ENCODE measurements at places on chromosomes 16 and 17.

- no peaks in the 10 kb centered on the region for H3K36me3 ChIP-seq
- H3K4me3 ChIP-seq: no peak overlapping the region
- H3K4me1 ChIP-seq: no peaks in the 10 kb centered on the region
- H3K27ac ChIP-seq: no peak overlapping the region
- H3K27me3 ChIP-seq: no peaks in the 10 kb centered on the region
- no peak for DNase-seq
Measured at GRCh38 chr17:71251276-71251675, 869.5 kb upstream of the SOX9 start.

DNA sequence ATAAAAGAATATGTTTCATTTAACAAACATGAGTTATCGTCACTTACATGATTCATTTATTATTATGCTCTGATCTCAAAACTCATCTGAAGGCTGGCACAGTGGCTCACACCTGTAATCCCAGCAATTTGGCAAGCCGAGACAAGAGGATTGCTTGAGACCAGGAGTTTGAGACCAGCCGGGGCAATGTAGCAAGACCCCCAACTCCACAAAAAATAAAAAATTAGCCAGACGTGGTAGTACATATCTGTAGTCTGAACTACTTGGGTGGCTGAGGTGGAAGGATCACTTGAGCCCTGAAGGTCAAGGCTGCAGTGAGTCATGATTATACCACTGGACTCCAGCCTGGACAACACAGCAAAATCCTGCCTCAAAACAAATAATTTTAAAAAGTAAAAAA, 16.0 kb downstream of the APPBP2 start:
- H3K27ac ChIP-seq: no peak overlapping the region
- no peak overlapping the region for H3K4me3 ChIP-seq
- no peak for DNase-seq
- no peaks in the 10 kb centered on the region for H3K27me3 ChIP-seq
- H3K4me1 ChIP-seq: peaks cover 5% of the 10 kb centered on the region

DNA sequence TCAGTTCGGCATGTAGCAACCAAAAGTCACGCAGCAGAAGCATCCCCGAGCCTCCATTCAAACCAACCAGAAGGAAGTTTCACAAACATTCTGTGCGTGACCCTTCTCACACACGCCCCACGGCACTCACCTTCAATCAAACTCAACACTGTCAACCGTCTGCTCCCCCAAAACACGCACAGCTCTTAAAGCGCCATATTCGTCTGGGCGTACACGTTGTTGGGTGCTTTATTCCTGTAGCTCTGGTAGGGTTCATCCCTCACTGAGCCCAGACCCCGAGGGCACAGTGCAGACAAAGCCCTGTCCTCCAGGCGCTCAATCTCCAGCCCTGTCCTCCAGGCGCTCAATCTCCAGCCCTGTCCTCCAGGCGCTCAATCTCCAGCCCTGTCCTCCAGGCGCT, 2.2 kb downstream of the RAB40B start:
- H3K27ac ChIP-seq: no peak overlapping the region
- H3K36me3 ChIP-seq: peaks cover 10% of the 10 kb centered on the region
- no peak overlapping the region for H3K4me3 ChIP-seq
- peaks cover 9% of the 10 kb centered on the region for H3K4me1 ChIP-seq

GRCh38 chr16:6363396-6363795, 969.2 kb upstream of the RBFOX1 start:
- no peaks in the 10 kb centered on the region for H3K36me3 ChIP-seq
- H3K27ac ChIP-seq: no peak overlapping the region
- H3K4me1 ChIP-seq: no peaks in the 10 kb centered on the region
- no peak for DNase-seq
- H3K27me3 ChIP-seq: no peaks in the 10 kb centered on the region

DNA sequence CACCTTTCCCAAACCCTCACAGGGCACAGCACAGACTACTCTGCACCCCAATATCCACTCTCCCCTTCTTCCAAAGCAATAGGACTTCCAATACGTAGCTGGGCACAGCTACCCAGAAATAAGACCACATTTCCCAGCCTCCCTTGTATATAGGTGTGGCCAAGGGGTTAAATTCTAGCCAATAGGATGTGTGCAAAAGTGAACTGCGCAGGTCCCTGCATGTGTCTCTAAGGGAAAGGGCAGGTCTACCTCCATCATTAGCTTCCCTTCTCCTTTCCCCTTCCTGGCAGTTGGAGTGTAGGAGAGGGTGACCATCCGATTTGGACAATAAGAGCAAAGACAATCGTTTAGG, 25.5 kb upstream of the SNN start:
- H3K4me1 ChIP-seq: peaks cover 2% of the 10 kb centered on the region
- no peak overlapping the region for H3K4me3 ChIP-seq
- no peak overlapping the region for H3K27ac ChIP-seq
- H3K36me3 ChIP-seq: no peaks in the 10 kb centered on the region
- H3K27me3 ChIP-seq: peaks cover 4% of the 10 kb centered on the region

GRCh38 chr16:89764711-89765201, 43.4 kb downstream of the ZNF276 start:
- peak overlapping the region; percentile 85 for H3K4me3 ChIP-seq
- peak overlapping the region; percentile 94 for H3K27ac ChIP-seq
- peaks cover 66% of the 10 kb centered on the region for H3K36me3 ChIP-seq
- H3K4me1 ChIP-seq: peaks cover 59% of the 10 kb centered on the region
- peak; percentile 90 for DNase-seq

DNA sequence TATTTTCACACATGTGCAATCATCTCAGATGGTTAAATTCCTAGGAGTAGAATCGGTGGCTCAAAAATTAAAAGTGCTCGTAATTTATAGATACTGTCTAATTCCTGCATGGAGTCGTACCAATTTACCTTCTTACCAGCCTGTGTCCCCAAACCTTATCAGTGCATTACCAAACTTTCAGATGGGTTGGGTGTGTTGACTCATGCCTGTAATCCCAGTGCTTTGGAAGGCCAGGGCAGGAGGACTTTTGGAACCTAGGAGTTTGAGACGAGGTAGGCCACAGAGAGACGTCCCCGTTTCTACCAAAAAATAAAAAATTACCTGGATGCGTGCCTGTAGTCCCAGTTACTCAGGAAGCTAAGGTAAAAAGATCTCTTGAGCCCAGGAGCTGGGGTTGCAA, 34.5 kb upstream of the GPRC5B start:
- no peaks in the 10 kb centered on the region for H3K36me3 ChIP-seq
- no peaks in the 10 kb centered on the region for H3K4me1 ChIP-seq
- no peak overlapping the region for H3K4me3 ChIP-seq
- DNase-seq: no peak

GRCh38 chr16:28163699-28164098, 48.1 kb downstream of the XPO6 start:
- peak overlapping the region; percentile 60 for H3K27ac ChIP-seq
- no peak for DNase-seq
- H3K4me3 ChIP-seq: no peak overlapping the region
- peaks cover 70% of the 10 kb centered on the region for H3K4me1 ChIP-seq

- peaks cover 20% of the 10 kb centered on the region for H3K36me3 ChIP-seq
- peak overlapping the region; percentile 56 for H3K27ac ChIP-seq
- DNase-seq: no peak
- peaks cover 5% of the 10 kb centered on the region for H3K4me1 ChIP-seq
- no peaks in the 10 kb centered on the region for H3K27me3 ChIP-seq
Measured at GRCh38 chr16:67865318-67865717, 7.5 kb upstream of the EDC4 start.

- peaks cover 15% of the 10 kb centered on the region for H3K36me3 ChIP-seq
- peak; percentile 92 for DNase-seq
- H3K27me3 ChIP-seq: peaks cover 28% of the 10 kb centered on the region
- H3K4me3 ChIP-seq: no peak overlapping the region
- H3K4me1 ChIP-seq: peaks cover 72% of the 10 kb centered on the region
Measured at GRCh38 chr16:79628501-79628975, 28.0 kb upstream of the MAF start.

GRCh38 chr17:38571833-38572668, 33.7 kb downstream of the SRCIN1 start:
- peaks cover 2% of the 10 kb centered on the region for H3K4me1 ChIP-seq
- no peaks in the 10 kb centered on the region for H3K36me3 ChIP-seq
- peaks cover 88% of the 10 kb centered on the region for H3K27me3 ChIP-seq
- H3K4me3 ChIP-seq: no peak overlapping the region
- no peak for DNase-seq

GRCh38 chr17:78095035-78095434, 33.5 kb downstream of the TMC6 start:
- H3K4me1 ChIP-seq: no peaks in the 10 kb centered on the region
- no peaks in the 10 kb centered on the region for H3K27me3 ChIP-seq
- no peak overlapping the region for H3K27ac ChIP-seq
- H3K4me3 ChIP-seq: no peak overlapping the region

DNA sequence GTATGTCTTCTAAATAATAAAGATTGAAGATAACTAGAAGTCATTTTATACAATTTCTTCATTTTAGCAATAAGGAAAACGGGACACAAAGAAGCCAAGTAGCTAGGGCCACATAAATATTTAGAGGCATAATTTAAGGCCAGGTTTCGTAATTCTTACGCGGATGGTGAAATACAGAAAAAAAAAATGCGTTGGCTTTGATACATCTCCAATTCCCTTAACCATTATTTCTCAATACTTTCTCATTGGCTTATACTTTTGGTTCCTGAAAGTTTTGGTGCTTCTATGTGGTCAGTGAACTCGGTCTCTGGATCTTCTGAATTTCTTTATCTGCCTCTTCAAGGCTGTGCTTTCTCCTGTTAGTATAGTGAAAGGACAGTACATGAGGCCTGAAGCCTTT, 888.1 kb downstream of the KCNJ2 start:
- no peak overlapping the region for H3K27ac ChIP-seq
- H3K36me3 ChIP-seq: no peaks in the 10 kb centered on the region
- H3K27me3 ChIP-seq: no peaks in the 10 kb centered on the region
- H3K4me3 ChIP-seq: no peak overlapping the region
- no peaks in the 10 kb centered on the region for H3K4me1 ChIP-seq

GRCh38 chr17:32259586-32259985, 6.0 kb upstream of the RHBDL3 start:
- H3K4me3 ChIP-seq: no peak overlapping the region
- H3K27me3 ChIP-seq: peaks cover 57% of the 10 kb centered on the region
- H3K27ac ChIP-seq: no peak overlapping the region
- no peaks in the 10 kb centered on the region for H3K4me1 ChIP-seq
- DNase-seq: no peak

- DNase-seq: no peak
- H3K4me3 ChIP-seq: no peak overlapping the region
- peaks cover 7% of the 10 kb centered on the region for H3K36me3 ChIP-seq
- peaks cover 29% of the 10 kb centered on the region for H3K4me1 ChIP-seq
Measured at GRCh38 chr16:3861808-3862451, 18.6 kb downstream of the CREBBP start.

- H3K4me3 ChIP-seq: no peak overlapping the region
- no peaks in the 10 kb centered on the region for H3K4me1 ChIP-seq
- H3K27ac ChIP-seq: no peak overlapping the region
- DNase-seq: no peak
- no peaks in the 10 kb centered on the region for H3K36me3 ChIP-seq
Measured at GRCh38 chr16:51535591-51535990, 384.5 kb upstream of the SALL1 start.

GRCh38 chr17:41631025-41631897, 6.9 kb upstream of the KRT17 start:
- H3K36me3 ChIP-seq: no peaks in the 10 kb centered on the region
- no peak overlapping the region for H3K27ac ChIP-seq
- H3K4me3 ChIP-seq: no peak overlapping the region
- H3K4me1 ChIP-seq: no peaks in the 10 kb centered on the region

GRCh38 chr17:56319531-56319930, 166.3 kb downstream of the ANKFN1 start:
- H3K4me1 ChIP-seq: peaks cover 1% of the 10 kb centered on the region
- no peak overlapping the region for H3K4me3 ChIP-seq
- H3K36me3 ChIP-seq: no peaks in the 10 kb centered on the region
- no peak overlapping the region for H3K27ac ChIP-seq
- H3K27me3 ChIP-seq: peaks cover 10% of the 10 kb centered on the region
- no peak for DNase-seq

DNA sequence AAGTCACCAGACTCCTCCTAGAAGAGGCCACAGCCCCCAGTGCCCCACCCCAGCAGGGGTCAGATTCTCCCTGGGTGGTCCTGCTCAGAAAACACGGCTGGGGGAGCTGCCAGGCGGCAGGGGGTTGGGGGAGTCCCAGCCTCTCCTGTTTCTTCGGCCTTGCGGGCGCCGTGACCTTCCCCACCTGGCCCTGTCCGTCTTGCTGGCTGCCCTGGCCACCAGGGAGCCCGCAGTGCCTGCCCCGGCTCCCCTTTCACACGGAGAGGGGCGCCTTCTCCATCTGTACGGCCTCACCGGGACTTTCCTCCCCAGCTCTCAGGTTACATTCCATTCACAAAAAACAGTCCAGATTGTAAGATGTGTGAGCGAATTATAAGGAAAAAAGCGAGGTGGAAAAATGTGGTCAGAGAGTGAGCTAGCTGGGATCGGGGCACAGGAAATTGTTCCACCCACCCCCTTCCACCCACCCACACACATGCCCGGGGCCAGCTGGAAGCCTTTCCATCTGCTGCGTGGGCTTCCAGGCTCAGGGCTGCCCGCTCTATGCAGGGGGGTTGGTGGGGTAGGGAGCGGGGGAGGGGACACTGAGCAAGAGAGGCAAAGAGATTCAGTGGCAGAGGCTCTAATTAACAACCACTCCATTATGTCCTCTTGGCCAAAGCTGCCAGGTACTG, 14.6 kb upstream of the CIBAR2 start:
- H3K4me1 ChIP-seq: no peaks in the 10 kb centered on the region
- DNase-seq: no peak
- no peaks in the 10 kb centered on the region for H3K27me3 ChIP-seq
- no peak overlapping the region for H3K4me3 ChIP-seq
- H3K36me3 ChIP-seq: no peaks in the 10 kb centered on the region

DNA sequence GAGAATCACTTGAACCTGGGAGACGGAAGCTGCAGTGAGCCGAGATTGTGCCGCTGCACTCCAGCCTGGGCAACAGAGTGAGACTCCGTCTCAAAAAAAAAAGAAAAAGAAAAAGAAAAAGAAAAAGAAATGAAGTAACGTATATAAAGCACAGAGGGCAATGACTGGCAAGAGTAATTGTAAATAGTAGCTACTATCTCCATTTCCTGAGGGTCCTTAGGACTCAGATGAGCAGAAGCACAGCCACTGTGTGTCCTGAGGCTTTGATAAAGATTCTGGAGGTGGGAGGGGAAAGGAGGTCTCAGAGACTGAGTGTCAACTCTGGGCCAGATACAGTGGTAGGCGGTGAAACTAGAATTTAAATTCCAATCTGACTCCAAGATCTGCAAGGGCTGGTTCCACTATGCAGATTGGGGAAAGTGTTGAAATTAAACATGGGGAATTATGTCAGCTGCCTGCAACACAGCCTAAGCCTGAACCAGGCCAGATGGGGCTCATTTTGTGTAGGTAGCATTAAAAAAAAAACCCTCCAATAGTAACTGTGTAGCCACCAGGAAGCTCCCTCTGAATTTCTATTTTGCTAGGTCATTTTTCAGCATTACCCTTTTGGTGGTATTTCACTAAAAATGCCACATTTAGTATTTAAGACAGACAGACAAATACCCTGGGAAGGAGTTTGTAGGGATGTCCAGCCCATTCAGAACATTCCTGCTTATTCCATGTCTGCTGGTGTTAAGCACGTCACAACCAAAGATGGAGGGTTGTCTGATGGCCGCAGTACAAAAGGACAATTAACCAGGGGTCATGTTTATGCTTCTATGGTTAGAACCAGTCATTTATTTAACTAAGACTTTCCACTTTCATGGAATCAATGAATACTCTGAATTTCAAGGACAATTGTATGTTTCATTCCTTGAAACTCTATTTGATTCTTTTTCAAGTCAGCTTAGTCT, 46.1 kb downstream of the TBX4 start:
- peaks cover 11% of the 10 kb centered on the region for H3K4me1 ChIP-seq
- H3K36me3 ChIP-seq: no peaks in the 10 kb centered on the region
- H3K27me3 ChIP-seq: peaks cover 30% of the 10 kb centered on the region
- H3K4me3 ChIP-seq: no peak overlapping the region

All from activated CD8-positive, alpha-beta memory T cell treated with anti-CD3 and anti-CD28 coated beads, Interleukin-2, amount 10 ng/mL, durations not matched to agents 7 days and 5 days (primary cell).